ENCODE measurements at places on chromosomes 2 and 18.

GRCh38 chr2:9983401-9984216, 32.1 kb downstream of the GRHL1 start:
- no peak for DNase-seq

DNA sequence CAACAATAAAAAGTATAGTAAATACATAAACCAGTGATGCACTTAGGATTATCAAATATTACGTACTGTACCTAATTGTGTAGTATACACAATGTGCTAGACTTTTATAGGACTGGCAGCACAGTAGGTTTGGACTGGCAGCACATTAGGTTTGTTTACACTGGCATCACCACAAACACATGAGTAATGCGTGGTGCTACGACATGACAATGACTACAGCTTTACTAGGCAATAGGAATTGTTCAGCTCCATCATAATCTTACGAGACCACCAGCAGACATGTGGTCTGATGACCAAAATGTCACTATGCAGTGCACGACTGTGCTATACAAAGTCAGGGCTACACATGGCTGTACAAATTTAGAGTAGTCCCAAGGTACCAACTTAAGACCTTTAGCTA, 2.3 kb downstream of the MBOAT2 start:
- DNase-seq, result no peak

GRCh38 chr2:66507673-66508201, 72.8 kb downstream of the MEIS1 start:
- no peak for DNase-seq

- DNase-seq, result no peak
These were observed 4.1 kb downstream of the ITGA4 start for GRCh38 chr2:181461056-181461997.

GRCh38 chr2:134142903-134143302, 111.0 kb upstream of the MGAT5 start:
- DNase-seq, result no peak

DNA sequence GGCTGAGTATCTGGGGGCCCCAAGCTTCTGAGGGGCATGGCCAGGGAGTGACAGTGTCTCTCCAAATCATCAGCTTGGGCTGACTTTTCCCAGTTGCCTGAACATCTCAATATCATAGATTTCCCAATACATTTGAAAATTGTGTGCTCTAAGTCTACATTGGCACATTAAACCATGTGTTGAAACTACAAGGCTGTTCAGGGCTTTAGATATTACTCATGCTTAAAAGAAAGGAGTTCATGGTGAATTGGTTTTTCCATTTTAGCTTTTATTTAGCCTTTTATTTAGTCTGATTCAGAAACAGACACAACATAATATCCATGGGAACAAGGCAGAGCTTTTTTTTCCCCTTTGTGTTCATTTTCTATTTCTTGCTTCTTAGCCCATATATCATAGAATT, 49.9 kb upstream of the GALR1 start:
- DNase-seq, result no peak

DNA sequence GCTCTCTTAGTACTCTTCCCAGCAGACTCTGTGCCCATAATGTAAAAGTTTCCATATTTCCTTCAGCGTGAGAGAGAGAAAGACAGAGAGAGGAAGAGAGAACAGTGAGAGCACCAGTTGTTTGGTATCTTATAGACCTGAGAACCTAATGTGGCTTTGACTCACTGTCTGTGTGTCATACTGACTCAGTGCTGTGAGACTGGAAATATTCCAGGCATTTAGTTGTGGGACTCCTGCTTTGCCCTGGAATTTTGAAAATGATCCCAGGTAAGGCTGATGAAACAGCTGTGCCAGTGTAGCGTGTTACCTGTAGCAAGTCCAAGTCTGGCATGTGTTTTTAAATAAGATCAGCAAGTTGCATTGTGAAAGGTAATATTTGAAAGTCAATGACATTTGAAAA, 87.9 kb upstream of the KCNH7 start:
- no peak for DNase-seq

- DNase-seq, result no peak
These were observed 1136.9 kb upstream of the TMEFF2 start for GRCh38 chr2:193331676-193332075.

GRCh38 chr2:64348386-64349130, 105.4 kb upstream of the LGALSL start:
- no peak for DNase-seq

GRCh38 chr2:152890736-152891135, 172.3 kb downstream of the ARL6IP6 start:
- DNase-seq, result no peak

DNA sequence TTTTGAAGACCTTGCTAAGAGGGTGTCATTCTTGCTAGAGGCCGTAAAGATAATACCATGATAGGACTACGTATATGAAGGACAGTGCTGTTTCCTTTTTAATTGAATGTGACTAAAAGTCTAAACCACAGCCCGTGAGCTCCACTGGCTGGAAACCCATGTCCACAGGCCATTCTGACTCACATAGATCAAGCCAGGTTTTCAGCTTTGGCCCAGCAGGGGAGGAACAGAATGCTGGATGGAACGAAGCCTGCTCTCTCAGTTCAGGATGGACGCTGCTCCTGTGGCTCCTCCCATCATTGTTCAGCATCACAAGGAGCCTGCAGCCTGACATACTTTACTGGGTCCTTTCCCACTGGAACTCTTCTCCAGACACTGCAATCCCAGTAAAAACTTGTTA, 47.6 kb downstream of the ALPK2 start:
- DNase-seq, result no peak

DNA sequence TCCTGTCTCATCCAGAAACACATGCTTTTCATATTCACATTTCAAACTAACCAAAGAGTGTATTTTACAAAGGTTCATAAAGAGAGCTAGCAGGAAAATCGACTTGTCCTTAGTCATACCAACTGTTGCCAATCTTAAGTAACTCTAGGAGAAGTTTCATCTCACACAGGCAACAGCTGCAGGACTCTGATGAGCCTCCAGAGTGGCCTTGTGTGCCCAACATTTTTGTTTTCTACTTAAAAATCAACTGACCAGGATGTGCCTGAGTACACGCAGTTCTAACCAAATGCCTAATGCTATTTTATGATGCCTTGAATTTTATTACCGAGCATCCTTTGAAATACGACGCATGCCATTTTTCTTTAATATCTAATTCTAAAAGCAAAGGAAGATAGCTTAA, 595.9 kb upstream of the LRRTM4 start:
- DNase-seq, result no peak

DNA sequence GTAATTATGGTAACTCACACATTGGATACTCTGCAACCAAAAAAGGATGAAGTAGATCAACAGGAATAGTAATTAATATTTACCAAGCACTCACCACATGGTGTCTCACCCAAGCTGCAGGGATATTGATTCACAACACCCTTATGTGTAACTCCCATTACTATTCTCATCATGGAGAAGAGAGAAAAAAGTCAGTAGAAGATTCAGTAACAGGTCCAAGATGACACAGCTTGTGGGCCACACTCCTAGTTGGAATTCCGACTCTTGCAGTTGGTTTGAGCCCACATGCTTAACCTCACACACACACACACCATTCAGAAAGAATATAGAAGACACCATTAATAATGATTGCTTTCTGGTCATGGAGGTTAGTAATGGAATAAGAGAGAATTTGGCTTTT, 1.7 kb upstream of the MLPH start:
- no peak for DNase-seq

GRCh38 chr2:21332993-21333625, 209.3 kb downstream of the TDRD15 start:
- no peak for DNase-seq

DNA sequence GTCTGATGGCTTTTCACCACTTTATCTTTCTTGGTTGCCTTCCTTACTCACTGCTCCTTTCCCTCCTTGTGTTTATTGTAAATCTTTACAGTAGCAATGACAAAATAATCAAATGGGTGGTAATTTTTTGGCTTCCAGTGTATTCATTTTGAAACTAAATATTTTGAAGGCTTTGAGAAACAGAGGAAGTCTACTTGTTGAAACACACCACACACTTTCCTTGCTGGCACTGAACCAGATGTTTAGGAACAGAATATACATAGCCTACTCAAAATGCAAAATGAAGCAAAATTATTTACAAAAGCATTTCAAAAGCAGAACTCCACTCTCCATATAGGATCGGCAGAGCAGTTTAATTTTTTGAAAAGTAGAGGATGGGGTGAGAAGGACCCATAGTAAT, 189.8 kb downstream of the LTBP1 start:
- DNase-seq, result no peak

DNA sequence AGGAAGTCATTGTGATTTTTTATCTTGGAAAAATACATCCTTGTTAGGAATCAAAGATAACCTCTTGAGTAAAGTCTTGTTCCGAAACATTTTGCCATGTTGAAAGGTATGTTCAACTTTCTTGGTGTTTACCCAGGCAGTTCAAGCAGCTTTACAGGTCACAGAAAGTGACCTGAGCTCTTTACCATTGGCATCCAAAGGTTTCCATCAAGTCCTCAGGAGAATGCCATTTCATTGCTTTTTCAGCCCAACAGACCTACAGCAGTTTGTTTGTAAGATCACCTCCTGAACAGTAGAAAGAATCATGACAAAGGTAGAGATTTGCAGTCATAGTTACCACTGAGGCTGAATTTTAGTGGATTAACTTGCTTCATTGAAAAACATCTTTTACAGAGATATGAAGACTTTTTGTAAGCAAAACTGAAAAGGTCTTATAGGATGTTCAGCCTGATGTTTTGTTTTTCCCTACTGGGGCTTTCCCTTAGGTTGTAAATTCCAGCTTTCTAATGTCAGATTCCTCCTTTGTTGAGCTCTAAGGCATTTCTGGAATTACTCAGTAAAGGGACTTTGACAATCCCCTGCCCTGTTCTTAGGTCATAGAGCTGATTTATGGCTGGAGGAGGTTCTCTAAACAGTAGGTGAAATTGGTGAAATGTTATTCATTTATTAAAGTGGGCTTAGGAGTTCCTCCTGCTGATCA, 236.8 kb upstream of the RBMS1 start:
- no peak for DNase-seq

GRCh38 chr18:48417985-48418384, 8.8 kb upstream of the ZBTB7C start:
- no peak for DNase-seq

- DNase-seq, result no peak
These were observed 8.8 kb upstream of the ATOH8 start for GRCh38 chr2:85744741-85745601.

DNA sequence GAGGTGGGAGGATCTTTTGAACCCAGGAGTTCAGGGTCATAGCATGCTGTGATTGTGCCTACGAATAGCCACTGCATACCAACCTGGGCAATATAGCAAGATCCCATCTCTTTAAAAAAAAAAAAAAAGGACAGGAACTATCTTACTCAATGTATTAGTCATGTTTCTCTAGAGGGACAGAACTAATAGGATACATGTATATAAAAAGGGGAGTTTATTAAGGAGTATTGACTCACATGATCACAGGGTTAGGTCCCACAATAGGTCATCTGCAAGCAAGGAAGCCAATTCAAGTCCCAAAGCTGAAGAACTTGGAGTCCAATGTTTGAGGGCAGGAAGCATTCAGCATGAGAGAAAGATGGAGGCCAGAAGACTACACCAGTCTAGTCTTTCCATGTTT, 18.8 kb upstream of the CASP10 start:
- no peak for DNase-seq

- no peak for DNase-seq
These were observed 17.4 kb upstream of the SLC35G4 start for GRCh38 chr18:11591957-11592356.

DNA sequence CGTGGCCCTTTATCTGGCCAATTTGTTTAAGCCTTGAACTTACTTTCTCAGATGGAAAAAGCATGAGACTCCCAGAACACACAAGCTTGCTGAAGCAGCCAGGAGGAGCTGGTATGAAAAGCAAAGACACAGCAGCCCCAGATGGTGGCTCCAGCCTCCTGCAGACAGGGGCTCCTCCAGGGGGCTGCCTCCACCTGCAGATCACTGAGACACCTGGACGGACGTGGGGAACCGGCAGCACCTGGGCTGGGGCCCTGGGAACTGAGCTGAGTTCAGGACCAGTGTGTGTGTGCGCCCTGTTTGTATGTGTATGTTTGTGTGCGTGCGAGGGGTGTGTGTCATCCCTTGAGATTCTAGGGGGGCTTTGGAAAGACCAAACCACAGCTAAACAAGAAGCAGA, 8.6 kb downstream of the CYS1 start:
- DNase-seq, result no peak

- DNase-seq, result no peak
These were observed 70.3 kb upstream of the CWC22 start for GRCh38 chr2:180077295-180077906.

- no peak for DNase-seq
These were observed 31.8 kb upstream of the CCL20 start for GRCh38 chr2:227781841-227782240.

DNA sequence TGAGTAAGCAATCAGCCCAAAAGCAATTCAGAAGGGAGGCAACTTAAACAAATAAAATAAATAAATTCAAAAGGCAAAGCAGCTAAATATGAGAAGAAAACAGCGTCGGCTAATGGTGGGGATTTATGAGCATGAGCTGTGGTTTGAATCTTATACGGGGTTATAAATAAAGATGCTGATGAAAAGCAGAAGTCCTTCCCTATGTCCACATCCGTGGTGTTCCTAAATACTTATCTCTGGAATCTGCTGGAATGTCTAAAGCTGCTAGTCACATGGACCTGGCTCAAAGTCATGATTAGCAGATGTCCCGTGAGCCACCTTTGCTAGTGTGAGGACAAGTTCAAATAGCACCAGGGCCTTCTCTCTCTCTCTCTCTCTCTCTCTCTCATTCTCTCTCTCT, 33.8 kb downstream of the SMIM21 start:
- DNase-seq, result no peak

All from stimulated activated CD4-positive, alpha-beta T cell treated with anti-CD3 and anti-CD28 coated beads, Interleukin-12 subunit alpha, Interleukin-12 subunit beta, amount 100 ng/mL, for 48 hours (primary cell).